ENCODE measurements at places on chromosomes 2 and 18.

- DNase-seq = no peak
These were observed 429 bp downstream of the C2orf76 start for GRCh38 chr2:119366161-119366648.

DNA sequence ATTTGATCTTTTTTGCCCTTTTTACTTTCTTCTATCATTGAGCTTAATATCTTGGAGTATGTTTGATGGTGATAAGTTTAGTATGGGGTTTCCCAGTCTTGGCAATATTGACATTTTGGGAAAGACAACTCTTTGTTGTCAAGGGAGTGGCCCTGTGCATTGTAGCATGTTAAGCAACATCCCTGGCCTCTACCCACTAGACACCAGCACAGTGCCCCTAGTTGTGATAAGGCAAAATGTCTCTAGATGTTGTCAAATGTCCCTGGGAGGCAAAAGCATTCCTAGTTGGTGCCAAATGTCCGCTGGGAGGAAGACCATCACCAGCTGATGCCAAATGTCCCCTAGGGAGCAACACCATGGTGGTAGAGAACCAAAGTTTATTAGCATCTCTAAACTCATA lies 28.2 kb downstream of the GULP1 start:
- no peak for DNase-seq

DNA sequence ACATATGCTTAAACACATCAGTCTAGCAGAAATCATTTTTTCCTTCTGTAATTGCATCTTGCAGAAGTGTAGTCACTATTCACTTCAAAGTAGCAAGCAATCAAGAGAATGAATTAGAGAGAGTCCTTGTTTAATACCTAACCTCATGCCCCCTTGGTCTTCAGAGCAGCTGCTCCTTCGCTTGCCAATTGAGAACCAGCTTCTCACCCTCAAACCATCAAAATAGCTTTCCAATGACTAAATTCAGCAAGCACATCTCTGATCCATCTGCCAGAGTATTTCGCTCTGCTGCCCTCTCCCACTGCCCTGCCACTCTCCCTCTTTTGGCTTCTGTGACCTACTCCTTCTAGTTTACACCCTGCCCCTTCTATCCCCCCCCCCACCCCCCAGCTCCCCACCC lies 120.7 kb upstream of the AGAP1 start:
- no peak for DNase-seq

GRCh38 chr18:59308938-59309260 lies 9.6 kb downstream of the CPLX4 start:
- DNase-seq = no peak

DNA sequence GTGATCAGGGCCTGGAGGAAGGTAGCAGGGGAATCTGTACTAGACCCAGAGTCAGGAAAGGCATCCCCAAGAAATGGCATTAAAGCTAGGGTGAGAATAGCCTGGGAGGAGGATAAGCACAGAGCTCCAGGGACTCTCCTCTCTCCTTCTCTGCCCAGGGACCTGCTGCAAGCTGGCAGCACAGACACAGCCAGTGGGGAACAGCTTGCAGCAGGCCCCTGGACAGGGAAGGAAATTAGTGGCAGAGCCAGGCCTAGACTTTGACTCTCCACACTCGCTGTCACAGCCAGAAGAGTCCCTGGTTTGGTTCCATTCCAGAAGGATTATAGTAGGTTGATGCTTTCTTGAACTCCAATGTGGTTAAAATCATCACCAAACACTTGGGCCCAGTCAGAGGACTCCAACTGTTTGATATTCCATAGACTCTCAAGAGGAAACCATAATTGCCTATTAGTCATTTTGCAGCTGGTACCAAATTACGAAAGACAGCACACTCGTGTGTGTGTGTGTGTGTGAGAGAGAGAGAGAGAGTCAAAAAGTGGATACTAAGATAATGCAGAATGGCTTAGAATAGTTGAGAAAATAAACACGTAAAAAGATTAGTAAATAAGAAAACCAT lies 95.5 kb upstream of the ATP8B1 start:
- no peak for DNase-seq

- DNase-seq = peak; percentile 6
These were observed 105.5 kb downstream of the THADA start for GRCh38 chr2:43490252-43490786.

- no peak for DNase-seq
These were observed 19.8 kb downstream of the GPC1 start for GRCh38 chr2:240455272-240455646.

GRCh38 chr2:71581026-71581425 lies 127.7 kb downstream of the DYSF start:
- DNase-seq = no peak

DNA sequence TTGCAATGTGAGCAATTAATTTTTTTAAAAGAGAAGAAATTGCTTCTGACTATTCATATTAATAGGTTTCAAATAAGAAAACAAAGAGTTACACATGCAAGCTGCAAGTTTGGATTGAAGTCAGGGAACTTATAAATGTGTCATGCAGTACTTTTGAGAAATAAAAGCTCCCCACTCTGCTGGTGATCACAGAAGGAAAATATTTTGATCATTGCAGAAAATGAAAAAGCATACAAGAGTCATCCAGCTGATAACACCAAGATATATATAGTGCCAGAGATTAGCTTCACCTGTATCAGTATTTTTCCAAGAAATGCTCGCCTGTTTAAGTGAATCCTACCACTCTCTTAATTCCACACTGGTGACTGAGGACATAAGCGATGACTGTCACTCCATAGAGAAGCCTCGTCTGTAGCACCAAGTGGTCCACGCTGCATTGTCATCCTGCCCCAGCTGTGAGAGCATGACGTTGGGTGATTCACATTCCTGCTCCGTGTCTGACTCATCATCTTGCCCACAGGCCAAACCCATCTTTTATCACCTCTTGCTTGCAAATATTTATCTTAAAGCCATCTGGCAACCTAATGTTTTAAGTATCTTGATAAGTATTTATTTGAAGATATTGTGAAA lies 178.0 kb downstream of the ASXL3 start:
- peak; percentile 15 for DNase-seq

- DNase-seq = peak; percentile 37
These were observed 756.0 kb upstream of the LRATD1 start for GRCh38 chr2:13876491-13877037.

DNA sequence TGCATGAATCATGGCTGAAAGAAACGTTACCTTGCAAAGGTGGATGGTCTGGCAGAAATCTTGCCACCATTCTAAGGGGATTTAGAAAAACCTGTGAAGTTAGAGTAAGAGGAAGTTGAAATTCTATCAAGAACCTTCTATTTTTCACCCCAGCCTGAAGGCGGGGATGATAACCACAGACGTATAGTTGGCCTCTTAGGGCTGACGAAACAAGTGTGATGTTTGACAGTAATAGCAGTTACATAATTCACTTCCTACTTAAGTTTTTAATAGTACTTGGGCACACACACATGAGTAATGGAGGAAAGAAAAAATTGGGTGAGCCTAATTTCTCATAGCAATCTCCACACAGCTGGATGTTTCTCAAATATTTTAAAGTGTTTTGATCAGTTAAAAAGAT lies 336.6 kb upstream of the SALL3 start:
- no peak for DNase-seq

- no peak for DNase-seq
These were observed 98.9 kb upstream of the EPC2 start for GRCh38 chr2:148545390-148546256.

- no peak for DNase-seq
These were observed 91.0 kb downstream of the SPTBN1 start for GRCh38 chr2:54546923-54547720.

- no peak for DNase-seq
These were observed 511.6 kb upstream of the CELF4 start for GRCh38 chr18:38077229-38077628.

DNA sequence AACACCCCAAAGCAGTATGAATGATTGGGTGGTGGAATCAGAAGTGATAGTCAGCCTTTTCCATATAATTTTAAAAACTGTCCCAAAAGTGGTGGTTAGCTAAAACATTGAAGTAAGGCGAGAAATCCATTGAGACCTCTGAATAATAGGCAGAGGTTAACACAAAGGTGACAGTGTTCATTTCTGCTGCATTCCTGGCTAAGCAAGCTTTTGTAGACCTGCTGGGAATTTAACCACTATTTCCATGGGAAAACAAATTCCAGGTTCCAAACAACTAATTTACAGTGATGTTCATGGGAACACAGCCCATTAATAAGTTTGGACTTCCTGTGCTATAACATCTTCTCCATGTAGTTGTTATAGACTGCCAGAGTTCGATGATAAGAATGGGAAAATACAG lies 6.3 kb upstream of the INO80D start:
- DNase-seq = no peak

- DNase-seq = peak; percentile 98
These were observed 24.4 kb downstream of the GRHL1 start for GRCh38 chr2:9975805-9976447.

- DNase-seq = no peak
These were observed 14.5 kb upstream of the FOSL2 start for GRCh38 chr2:28377984-28378678.

DNA sequence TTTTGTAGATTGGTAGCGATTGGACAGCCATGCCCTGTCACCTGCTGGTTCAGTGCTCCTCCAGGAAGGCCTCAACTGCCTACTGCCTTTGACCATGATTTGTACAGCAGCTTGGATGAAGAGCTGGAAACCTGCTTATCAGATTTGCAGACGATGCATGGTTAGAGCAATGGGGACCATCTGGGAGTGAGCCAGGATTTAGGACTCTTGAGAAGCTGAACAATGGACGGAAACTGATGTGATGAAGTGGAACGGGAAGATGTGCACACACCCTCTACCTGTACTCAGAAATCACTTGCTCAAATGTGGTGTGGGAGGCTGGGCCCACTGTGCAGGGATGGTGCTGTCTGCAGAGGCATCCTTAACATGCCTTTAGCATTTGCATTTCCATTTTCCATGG lies 57.2 kb downstream of the NCK2 start:
- no peak for DNase-seq

DNA sequence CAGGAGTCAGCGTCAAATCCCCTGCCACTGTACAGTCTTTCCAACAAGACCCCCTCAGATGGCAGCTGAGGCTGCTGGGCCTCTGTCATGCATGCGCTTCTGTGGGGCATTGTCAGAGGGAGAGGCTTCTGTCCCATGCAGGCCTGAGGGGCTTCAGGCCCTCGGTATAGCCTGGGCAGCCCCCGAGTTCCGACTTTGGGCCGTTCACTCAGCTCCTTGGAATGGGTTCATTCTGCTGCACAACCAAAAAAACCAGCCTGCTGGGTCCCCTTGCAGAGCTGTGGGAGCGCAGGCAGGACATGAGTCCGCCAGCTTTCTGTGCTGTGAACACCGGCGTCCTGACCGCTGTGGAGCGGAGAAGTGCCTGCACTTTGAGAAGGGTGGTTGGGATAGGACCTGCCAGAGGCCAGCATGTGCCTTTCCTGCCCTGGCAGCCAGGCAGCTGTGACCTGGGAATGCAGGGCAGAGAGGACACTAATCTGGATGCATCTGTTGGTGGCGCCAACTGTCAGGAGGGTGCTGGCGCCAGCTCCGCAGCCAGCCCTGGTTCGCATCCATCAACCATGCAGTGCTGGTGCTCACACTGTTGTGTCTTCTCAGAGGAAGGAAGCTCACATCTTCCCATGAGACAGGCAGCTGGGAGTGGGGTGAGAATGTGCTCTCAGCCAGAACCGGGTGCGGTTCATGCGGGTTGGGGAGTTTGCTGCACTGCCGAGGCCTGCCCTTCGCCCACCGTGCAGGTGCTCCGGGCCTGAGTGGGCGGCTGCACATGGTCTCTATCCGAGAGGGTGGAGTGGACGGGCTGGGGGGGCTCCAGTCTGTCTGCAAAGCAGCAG lies 14.3 kb downstream of the ARHGEF4 start:
- no peak for DNase-seq

DNA sequence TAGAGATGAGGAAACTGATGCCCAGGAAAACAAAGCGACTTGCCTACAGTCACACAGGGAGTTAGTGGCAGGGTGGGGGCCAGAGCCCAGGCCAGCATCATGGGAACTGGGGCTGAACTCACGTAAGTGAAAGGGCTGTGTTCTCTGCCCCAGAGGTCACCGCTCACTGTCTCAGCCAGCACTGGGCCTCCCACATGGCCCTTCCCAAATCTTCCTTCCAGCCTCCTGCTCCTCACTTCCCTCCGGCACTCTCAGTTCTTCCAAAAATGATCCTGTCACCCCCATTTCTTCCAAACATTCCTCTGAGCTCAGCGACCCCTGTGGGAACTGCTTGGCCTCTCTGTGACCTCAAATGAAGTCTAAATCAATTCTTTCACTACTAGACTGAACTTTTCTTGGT lies 90.5 kb upstream of the TMEM247 start:
- no peak for DNase-seq

DNA sequence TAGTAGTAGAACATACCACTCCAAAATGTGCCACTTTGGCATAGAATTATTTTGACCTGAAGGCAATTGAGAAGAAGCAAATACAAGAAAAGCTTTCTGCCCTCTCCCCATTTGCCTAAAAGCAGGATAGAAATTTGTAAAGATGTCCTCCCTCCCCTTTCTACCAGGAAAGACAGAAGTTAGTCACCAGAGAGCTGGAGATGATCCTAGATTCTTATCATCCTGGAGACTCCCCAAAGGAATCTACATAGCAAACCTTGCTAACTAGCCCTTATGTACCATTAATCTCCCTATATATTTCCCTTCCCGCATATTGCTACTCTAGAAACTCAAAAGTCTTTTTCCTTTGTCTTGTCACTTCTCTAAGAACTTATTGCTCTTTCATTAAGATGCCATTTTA lies 12.6 kb upstream of the TMEM37 start:
- no peak for DNase-seq

DNA sequence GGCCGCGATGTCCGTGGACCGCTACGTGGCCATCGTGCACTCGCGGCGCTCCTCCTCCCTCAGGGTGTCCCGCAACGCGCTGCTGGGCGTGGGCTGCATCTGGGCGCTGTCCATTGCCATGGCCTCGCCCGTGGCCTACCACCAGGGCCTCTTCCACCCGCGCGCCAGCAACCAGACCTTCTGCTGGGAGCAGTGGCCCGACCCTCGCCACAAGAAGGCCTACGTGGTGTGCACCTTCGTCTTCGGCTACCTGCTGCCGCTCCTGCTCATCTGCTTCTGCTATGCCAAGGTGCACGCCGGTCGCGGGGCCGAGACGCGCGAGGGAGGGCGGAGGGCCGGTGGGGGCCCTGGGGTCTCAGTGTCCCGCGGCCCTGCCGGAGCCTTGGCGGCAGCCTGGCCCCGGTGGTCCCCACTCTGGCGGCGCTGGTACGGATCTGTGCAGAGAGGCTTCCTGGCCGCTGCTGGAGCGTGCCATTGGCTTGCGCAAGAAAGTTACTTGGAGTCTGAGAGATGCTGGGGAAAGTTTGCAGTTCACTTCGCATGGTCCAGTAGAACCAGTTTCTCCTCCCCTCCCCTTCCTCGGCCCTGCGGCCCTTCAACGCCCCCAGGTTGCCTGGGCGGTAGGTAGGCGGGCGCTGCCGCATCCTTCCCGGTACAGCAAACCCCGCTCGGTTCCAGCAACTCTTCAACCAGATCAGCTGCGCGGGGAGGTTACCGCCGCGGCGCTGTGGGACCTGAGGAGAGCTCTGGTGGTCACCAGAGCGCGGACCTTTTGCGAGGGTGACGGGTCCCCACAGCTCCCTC lies 1.5 kb downstream of the GALR1 start:
- no peak for DNase-seq

- no peak for DNase-seq
These were observed 120.7 kb downstream of the PLA2R1 start for GRCh38 chr2:159941729-159942128.

- DNase-seq = peak; percentile 35
These were observed 2.0 kb downstream of the TMEM169 start for GRCh38 chr2:216083464-216084281.

GRCh38 chr2:122028371-122029100 lies 273.1 kb downstream of the TSN start:
- peak; percentile 92 for DNase-seq

Data from COLO829 (cell line).